M059J (cell line): ENCODE measurements at places on chromosomes 7 and 10. TPM values are rescaled to one million over a fixed set of nuclear protein-coding genes. Genes with fewer than 3 reads are reported as not detected.

KLLN gene
- total RNA-seq, result 0.02 and 0.69 TPM in 2 replicates

AOAH gene
- total RNA-seq, result 2.6 and 3.0 TPM in 2 replicates

ITGA8 gene
- 0.25 and 0.62 TPM in 2 replicates for total RNA-seq

PTPRN2 gene
- total RNA-seq, result 2.2 and 2.3 TPM in 2 replicates

TNRC18 gene
- total RNA-seq, result 10.9 and 21.3 TPM in 2 replicates

DNA sequence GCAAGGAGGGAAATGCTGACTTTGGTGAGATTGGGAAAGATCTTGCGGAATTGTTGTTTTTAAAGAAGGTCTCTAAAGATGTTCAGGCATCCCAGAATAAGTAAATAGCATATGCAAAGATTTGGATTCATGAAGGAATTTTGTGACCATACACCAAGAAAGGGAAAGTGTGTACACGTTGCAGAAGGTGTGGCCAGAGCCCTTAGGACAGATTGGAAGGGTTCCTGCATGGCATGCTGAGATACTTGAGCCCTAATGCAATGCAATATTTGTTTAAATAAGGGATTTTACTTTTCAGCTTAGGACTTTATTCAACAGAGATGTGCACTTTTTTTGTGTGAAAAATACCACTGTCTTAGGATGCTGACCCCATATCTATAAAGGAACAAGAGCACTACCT, 219.5 kb upstream of the INHBA start:
- DNase-seq, result no peak

DNA sequence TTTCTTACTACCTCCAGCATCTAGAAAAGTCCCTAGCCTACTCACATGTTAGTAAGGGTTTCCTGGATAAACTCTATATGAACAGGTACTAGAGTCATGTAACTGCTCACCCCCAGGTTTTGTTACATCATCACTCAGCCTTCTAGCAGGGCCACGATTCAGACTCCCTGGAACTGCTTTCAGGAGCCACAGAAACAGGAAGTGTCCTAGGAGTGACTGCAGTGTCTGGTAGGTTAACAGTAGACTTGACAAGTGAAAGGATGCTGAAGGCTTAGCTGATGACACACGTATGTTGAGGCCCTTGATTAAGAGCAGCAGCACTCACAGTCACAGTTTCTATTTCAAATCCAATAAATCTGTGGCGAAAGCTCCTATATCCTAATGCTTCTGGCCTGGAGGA, 101.2 kb downstream of the DNMBP start:
- DNase-seq, result peak; percentile 70

- no peak for DNase-seq
Measured at GRCh38 chr10:51214207-51215196, 140.2 kb downstream of the PRKG1 start.

DNA sequence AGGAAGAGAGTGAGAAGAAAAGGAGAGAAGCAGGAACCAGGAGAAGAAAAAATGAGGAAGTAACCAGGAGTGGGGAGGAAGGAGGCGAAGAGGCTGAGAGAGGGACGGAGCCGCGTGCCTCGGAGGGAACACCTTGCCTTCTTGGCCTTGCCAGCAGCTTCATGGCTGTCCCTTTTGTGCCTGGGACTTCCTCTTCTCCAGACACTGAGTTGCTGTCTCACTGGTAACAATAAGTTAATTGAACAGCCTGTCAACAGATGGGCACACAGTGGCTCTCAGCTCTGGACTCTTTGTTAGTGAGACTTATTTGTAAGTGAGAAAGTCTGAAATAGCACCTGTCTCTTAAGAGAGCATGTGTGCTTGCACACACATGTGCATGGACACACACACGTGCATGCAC, 83.2 kb downstream of the GATA3 start:
- DNase-seq, result no peak

DNA sequence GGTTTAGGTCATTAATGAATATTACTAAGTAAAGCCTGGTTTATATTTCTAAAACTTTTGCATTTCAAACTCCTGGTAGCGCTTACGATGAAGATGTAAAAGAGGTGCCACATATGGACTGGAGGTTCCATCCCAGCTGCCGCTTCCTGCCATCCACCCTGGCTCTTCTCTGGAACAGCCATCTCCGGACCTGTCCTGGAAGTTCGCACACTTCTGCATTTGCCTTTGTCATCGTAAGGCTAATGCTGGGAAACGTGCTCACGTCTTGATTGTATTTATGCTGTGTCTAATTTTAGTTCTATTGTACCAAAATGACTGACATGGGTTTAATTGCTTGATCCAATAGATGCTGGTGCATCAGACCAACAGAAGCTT, 103.1 kb downstream of the HIPK2 start:
- no peak for DNase-seq

GRCh38 chr10:24237801-24238395, 29.0 kb downstream of the KIAA1217 start:
- no peak for DNase-seq

DNA sequence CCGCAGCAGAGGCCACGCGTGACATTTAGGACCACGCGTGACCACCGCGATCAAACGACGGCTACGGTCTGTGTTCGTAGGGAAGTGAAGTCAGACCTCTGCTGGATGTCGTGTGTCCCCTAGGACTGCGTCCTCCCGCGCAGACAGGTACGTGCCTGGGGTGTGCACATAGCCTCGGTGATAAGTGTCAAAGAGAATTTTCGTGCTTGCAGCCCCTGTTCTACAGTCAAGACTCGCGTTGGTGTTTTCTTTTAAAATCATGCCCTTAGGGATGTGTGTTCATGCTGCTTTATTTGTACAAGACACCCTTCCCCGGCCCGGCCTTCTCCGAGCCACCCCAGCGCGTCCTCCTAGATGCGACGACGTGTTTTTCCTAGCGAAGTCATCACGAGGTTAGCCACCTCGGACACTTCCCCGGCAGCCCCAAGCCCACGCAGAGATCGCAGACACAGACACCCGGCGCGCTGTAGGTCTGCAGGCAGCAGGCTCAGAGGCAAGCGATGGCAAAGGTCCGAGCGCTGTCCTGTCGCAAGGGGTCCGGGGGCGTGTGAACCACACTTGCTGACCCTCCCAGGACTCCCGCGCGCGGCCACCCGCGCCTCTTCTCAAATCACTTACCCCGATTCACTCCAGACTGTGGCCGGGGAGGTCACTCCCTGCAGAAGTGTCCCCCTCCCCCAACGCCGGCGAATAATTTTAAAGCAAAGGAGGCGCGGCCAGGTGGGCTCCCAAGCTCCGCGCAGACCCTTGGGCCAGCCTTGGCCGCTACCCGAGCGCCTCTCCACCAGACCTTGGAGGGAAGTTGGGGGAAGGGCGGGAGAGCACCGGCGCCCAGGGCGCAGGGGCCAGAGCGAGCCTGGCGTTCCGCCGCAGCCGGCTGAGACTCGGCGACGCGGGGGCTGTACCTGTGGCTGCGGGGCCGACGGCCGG, 552 bp downstream of the MKX start:
- DNase-seq, result no peak

DNA sequence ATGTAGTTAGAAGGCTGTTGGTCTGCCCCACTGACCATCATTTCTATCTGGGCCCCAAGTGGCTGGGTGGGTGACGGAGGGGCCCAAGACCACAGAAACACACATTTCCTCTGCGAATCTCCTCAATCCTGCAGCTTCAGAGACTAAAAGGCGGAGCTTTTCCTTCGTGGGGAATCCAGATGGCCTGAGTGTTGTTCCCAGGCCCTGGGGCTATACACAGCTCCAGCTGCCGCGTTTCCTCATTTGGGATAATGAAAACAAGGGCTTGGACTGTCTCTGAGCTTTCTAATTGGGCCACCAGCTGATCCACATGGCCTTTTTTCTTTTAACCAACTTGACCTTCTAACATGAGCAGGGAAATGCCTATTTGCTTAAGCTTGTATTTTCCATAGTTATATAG, 339.9 kb downstream of the CXCL12 start:
- peak; percentile 60 for DNase-seq

DNA sequence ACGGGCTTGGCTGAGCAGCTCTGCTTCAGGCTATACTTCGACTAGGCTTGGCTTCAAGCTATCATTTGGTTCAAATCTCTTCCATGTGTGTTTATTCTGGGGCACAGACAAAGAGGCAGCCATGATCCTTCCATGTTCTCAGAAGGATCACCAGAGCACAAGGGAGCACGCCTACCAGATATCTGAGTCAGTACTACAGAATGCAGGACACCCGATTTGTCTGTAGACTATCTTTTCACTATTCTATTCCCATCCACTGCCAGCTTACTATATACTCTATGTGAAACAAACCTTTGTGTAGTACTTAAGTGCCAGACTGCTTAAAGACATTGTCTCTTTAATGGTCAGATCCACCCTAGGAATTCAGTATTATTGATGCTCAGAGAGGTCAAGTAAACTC, 35.1 kb downstream of the CH25H start:
- peak; percentile 35 for DNase-seq

DNA sequence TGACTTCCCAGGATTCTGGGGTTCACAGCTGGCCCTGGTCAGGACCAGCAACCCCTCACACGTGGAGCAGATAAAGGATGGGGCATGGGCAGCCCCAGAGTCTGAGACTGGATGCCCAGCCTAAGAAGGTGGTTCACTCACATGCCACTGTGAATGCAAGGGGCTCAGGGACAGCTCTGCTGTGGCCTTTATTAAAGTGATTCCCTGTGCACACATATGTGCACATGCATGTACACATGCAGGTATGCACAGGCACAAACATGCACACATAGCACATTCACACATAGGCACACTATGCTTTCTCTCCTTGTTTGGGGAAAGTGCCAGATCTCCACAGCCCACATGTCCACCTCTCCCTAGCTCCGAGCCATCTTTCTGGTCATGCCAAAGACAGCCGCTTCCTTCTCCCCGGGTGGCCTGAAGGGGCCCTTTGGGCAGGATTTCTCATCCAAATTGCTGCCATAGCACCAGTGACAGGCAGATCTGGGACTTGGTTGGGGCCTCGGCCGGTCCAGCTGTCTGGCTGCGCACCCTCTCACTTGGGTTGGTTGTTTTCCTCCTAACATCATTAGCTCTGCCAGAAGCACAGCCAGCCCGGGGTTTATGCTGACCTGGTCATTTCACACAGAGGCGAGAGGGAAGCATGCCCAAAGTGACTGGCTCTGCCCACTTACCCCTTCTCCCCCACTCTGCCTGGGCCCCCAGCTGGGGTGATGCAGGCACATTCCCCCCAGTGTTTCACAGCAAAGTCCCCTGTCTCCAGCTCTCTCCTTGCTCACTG, 1.4 kb downstream of the GCK start:
- DNase-seq, result no peak

GRCh38 chr10:35378541-35379210, 42.4 kb downstream of the CCNY start:
- DNase-seq, result no peak

- peak; percentile 96 for DNase-seq
Measured at GRCh38 chr7:23333671-23334246, 34.6 kb downstream of the MALSU1 start.

- DNase-seq, result no peak
Measured at GRCh38 chr7:123824754-123825067, 20.3 kb upstream of the HYAL4 start.

GRCh38 chr10:96254976-96255375, 16.4 kb downstream of the BLNK start:
- DNase-seq, result no peak
